ENCODE measurements at places on chromosomes 16 and 17. TPM values are rescaled to one million over a fixed set of nuclear protein-coding genes. Genes with fewer than 3 reads are reported as not detected.

Gene SLC38A8
- not detected for total RNA-seq

- DNase-seq = peak; percentile 83
Observed at GRCh38 chr16:30927789-30928378, 4.5 kb downstream of the FBXL19 start.

Gene SDR42E2
- total RNA-seq = 0.24 TPM

GRCh38 chr17:10814075-10814474 is 10.2 kb upstream of the TMEM238L start:
- DNase-seq = no peak

DNA sequence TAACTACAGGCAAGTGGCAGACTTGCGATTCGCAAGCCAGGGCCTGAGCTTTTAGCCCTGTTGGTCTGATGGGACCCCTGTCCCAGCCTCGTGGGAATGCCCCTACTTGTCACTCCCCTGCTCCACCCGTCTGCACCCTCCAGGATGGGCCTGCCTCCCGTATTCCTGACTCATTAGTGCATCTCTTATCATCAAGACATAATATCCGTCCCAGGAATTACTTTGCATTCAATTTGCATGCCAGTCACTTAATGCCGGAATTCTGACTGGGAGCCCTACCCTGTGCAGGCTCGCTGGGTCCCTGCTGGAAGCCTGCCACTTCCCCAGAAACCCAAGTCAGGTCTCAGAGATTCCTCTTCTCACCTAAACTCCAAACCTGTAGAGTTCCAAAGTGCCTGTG is 3.3 kb downstream of the PRSS53 start:
- no peak for DNase-seq

DNA sequence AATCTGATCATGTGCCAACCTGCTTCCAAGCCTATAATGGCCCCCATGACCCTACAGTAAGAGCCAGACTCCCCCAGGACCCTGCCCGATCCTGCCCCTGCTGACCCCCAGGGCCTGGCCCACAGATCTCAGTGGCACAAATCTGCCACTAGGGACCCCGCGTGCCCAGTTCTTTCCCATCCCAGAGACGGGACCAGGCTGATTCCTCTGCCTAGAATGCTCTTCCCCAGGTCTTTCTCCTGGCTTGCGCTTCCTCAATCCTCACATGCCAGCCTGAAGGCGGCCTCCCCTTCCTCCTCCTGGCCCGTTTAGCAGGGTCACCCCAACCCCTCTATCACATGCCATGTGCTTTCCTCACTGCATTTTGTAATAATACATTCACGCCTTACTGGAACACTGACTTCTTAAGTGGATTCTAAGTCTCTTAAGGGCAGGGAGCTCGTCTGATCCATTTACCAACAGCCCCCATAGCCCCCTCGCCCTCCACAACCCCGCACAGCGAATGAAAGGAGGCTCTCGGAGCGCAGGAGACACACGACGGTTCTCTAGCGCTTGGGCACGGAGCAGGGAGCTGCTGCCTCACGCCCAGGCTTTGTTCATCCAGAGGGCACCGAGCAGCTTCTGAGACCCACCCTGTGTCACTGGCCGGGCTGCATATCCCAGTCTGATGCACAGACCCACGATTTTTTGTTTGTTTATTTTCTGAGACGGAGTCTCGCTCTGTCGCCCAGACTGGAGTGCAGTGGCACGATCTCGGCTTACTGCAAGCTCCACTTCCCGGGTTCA is 1.2 kb downstream of the TRIM65 start:
- DNase-seq = peak; percentile 80

DNA sequence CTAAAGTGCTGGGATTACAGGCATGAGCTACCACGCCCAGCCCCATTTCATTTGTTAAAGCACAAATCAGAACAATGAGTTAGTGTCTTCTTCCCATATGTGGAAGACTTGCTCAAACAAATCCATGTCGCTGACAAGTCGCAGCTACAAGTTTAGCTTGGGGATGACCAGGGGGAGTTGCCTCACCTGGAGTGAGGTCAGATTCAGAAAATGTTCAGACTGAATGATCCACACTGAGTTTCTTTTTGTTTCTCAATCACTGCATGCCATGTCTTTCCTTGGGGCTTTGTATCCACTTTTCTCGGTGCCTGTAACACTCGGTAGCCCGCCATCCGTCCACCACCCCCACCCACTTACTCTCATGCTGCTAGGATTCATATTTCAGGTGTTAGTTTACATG is 437.3 kb upstream of the DYNLRB2 start:
- no peak for DNase-seq

Gene TBC1D3I
- total RNA-seq = 0.32 TPM

DNA sequence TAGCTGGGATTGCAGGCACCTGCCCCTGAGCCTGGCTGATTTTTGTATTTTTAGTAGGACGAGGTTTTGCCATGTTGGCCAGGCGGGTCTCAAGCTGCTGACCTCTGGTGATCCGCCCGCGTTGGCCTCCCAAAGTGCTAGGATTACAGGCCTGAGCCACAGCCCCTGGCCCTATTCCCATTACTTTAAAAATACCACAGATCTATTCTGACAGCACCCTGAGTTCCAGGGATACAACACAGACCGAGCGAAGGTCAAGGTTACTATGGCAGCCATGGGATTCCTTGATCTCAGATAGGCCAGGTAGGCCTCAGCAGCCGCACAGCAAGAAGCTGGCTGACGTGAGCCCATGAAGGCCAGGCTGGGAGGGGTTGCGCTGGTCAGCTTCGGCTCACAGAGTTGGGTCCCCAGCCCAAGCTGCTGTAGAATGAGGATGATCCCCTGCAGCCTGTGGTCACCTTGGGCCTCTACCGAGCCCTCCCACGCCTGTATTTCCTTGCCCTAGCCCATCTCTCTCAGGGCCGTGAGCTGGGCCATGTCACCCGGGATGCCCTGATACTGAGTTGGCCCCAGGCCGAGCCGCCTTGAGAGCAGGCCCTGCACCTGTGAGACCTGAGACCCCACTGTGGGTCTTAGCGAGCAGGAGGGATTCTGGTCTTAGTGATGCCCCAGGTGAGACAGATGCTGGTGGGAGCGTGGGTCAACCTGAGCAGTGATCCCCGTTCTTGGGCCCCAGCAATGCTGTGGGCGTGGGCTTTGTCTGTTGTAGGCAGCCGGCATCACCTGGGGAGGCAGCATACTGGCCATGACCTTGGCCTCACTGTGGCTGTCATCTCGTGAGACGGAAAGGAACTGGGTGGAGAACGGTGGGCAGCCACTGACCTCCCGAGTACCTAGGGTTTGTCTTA is 16.9 kb upstream of the RNF213 start:
- DNase-seq = no peak

DNA sequence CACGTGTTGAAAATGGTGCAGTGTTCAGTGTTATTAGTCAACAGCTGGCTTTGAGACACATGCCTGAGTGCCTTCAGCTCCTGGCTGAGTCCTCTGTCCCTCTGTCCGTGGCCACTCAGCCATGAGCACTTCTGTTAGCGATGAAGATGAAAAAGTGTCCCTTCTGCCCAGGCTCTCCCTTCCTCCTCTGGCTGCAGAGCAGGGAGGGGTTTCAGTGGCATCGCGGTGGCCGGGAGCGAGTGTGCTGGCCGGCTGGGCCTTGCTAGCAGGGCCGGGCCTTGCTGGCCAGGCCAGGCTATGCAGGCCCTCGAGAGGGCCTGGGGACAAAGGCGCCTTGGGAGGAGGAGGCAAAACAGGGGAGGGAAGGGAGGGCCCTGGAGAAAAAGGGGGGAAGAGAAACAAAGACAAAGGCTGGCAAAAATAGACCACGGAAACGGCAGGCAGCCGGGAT is 47.7 kb downstream of the CMIP start:
- DNase-seq = no peak

Gene C16orf86
- 5.3 TPM for total RNA-seq

Gene LLGL2
- 97.8 TPM for total RNA-seq

GRCh38 chr16:5639531-5639930 is 541.9 kb upstream of the EEF2KMT start:
- DNase-seq = no peak

DNA sequence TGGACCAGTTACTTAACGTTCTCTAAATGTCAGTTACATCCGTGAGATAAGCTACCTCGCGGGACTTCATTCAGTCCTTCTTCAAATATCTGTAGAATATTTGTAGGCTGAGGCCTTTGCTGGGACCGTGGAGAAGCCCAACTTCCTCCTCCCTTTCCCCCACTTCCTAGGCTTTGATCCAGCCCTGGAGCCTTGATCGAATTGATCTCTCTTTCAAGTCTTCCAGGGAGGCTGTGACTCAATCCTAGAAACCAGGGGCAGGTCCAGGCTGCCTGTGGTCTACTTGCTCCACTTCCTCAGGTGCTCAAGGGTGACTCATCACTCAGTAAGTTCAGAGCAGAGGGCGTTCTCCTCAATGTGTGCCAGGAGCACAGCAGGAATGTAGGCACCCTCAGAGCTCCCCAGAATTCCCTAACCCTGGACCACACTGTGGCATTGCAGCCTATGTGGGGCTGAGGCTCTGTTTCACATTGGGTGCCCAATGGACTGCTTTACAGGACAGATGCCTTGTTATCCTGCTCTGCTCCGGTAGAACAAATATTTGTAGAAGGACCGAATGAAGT is 11.2 kb upstream of the CEP20 start:
- no peak for DNase-seq

GRCh38 chr16:12057266-12057665 is 80.7 kb downstream of the SNX29 start:
- DNase-seq = no peak

GRCh38 chr16:24052329-24053098 is 203.6 kb upstream of the CACNG3 start:
- no peak for DNase-seq

Gene RBFOX1
- not detected for total RNA-seq

DNA sequence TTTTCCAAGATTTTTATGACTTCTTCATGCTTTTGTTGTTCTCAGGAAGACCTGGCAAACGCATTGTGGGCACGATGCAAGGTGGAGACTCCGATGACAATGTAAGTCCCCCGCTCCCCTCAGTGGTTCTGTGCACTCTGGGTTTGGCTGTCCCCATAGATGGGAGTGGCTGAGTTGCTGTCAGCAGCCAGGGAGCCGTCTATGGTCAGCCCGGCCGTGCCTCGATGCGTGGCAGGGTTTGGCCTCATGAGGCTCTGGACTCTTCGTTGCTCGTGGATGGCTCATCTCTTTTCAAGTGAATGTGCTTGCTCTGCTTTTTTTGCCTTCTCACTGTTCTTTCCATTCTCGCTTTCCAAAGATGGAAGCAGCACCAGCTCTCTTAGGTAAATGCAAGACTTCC is 31.9 kb downstream of the CLUAP1 start:
- DNase-seq = no peak

Gene SPNS3
- 3.6 TPM for total RNA-seq

- DNase-seq = no peak
Observed at GRCh38 chr16:20175358-20175757, 101.7 kb upstream of the GPR139 start.

- peak; percentile 38 for DNase-seq
Observed at GRCh38 chr16:87161822-87162676, 155.1 kb downstream of the C16orf95 start.

Gene SPATA32
- not detected for total RNA-seq

DNA sequence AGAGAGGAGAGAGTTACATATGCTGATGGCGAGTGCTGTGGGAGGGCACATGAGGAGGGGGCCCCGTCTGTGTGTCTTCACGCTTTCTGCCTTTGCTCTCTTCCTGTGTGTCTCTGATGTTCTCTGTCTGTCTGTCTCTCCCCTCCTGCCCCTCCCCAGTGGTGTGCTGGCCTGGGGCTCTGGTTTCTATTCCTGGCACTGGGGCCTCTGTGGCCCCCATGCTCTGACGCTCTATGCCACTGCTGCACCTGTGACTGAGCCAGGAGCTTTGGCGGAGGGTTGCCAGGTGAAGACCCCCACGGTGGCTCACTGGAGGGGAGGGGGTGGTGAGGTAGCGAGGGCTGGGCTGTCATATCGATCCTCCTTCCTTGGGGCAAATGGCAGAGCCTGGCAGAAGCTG is 24.6 kb upstream of the BRD7 start:
- DNase-seq = no peak

DNA sequence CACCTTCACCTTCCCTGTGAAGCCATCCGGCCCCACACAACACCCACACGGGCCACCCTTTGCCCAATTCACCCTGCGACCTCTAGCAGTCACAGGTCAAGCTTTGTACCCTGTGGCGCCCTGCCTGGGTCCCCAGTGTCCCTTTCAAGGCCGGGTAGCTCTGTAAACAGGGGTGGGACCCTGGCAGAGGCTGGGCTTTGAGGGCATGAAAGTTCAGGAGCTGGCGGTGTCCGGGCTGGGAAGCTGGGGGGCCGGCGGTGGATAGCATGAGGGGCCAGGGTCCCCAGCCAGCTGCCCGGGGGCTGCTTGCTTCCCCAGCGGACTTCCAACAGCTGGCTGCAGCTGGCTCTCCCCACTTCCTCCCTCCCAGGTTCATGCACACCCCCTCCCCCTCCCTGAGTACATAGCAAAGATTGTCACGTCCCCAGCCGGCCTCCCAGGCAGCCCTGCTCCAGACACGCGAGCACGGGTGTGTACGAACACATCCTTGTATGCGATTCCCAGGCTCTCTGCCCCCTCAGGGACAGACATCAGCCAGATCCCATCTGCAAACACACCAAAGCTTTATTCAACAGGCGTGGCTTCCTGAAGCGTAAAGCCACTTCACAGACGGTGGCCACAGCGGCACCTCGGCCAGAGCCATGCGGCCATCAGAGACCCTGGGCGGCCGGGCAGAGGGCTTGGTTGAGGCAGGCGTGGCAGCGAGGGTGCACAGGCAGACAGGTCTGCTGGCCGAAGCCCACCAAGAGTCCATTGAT is 8.2 kb downstream of the NTHL1 start:
- DNase-seq = no peak

Gene CD300LB
- 5.5 TPM for total RNA-seq

DNA sequence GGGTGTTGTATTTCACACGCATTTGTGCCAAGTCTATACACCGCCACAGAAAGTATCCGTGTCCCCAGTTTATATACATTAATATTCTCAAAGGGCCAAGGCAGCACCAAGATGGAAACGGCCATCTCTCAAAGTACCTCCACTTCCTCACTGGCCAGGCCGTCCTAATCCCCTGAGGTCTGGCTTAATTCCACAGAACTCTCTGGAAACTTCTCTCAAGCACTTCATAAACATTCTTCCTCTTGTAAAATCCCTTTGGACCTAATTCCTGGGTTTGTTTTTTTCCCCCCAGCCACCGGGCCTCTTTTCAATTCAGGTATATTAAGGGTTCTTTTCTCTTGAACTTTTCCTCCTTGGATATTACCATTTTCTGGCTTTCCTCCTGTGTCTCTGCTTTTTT is 5.1 kb upstream of the ERN1 start:
- DNase-seq = no peak

Gene EIF3CL
- total RNA-seq = 131 TPM

GRCh38 chr17:65515512-65515911 is 45.9 kb downstream of the AXIN2 start:
- DNase-seq = peak; percentile 55

GRCh38 chr16:1330260-1330914 is 3.1 kb upstream of the BAIAP3 start:
- DNase-seq = no peak

DNA sequence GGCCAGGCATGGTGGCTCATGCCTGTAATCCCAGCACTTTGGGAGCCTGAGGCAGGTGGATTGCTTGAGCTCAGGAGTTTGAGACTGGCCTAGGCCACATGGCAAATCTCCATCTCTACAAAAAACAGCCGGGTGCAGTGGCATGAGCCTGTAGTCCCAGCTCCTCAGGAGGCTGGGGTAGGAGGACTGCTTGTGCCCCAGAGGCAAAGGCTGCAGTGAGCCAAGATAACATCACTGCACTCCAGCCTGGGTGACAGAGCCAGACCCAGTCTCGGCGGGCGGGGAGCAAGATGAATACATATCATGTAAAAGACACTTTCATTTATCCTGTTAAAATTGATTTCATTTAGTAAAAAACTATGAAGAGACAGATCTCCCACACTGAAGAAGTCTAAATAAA is 54.6 kb downstream of the CREBBP start:
- no peak for DNase-seq

Measured in spleen (tissue), 13 donors.